ENCODE measurements at places on chromosomes 7 and 10.

DNA sequence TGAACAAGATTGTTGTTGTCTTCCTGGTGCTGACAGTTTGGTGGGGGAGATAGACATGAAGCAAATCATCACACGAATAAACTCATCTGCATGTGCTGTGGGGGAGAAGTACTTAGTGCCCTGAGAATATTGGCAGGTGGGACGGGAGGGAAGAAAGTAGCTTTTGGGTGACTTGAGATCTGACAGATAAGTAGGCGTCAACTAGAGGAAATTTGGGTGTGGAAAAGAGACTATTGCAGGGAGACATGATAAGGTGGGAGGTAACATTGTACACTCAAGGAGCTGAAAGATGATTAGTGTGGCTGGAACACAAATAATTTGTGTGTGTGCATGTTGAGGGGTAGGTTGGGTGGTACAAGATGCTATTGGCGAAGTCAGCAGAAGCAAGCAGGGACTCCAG is 30.1 kb downstream of the CNNM2 start:
- no peak for DNase-seq

DNA sequence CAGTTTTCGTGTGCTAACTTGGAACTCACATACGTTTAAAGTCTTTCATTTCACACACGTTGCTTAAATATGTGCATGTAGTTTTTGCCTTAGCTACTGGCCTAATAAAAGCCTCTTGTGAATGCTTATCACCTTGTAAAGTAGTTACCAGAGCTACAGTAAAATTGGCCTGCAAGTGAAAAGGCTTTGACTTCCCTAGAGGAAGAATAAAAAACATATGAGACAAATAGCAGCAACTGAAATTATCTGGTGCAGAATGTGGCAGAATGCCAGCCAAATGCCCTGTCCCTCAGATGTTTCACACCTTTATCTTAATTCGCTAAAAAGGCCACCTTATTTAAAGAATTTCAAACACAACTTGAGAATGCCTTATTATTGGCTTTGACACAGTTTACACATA is 28.1 kb upstream of the RPA3 start:
- DNase-seq = peak; percentile 64

- no peak for DNase-seq
Observed at GRCh38 chr10:68876246-68877138, 24.6 kb upstream of the DDX50 start.

DNA sequence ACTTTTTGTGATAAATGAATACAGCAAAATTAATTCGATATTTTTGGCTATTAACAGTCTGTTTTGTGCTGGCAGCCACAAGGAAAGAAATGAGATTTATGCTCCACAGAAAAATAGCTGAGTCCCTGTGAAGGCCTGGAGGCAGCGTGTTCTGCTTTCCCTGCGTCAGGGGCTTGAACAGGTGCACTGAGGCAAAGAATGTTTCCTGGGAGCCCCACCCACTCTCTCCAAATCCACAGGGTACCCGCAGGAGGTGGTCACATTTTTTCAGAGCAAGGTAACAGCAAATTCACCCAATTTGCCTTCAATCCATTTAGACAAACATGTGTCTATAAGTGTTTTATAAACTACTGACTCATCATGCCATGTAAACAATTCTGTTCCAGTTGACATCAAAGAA is 308.1 kb downstream of the TCERG1L start:
- DNase-seq = no peak

GRCh38 chr10:1576467-1577372 is 160.6 kb downstream of the ADARB2 start:
- DNase-seq = no peak

GRCh38 chr7:134949171-134949570 is 37.1 kb upstream of the AGBL3 start:
- DNase-seq = no peak

DNA sequence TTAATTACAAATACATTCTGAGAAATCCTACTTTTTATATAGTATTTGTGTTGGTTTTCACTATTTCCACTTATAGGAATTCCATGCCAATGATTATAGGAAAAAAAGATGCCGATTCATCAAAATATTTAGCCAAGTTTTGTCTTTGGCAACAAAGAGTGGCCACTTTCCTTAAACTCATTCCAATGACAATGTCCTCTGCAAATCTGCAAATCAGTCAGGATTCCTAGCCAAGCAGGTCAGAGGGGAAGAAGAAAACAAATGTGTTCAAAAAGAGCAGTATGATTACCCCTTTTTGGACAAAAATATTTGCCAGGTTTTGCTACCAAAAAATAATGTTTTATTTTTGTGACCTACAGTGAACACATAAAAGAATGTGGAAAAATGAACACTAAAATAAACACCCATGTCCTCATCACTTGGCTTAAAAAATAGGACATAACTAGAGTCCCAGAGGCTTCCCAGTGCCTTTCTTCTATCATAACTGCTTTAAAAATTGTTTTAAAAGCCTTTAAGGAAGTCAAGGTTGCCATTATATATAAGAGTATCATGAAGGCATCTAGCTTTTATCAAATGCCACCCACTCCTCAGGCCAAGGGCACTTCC is 125.9 kb downstream of the ADAM12 start:
- no peak for DNase-seq

GRCh38 chr7:111607621-111608020 is 45.3 kb upstream of the IMMP2L start:
- no peak for DNase-seq

DNA sequence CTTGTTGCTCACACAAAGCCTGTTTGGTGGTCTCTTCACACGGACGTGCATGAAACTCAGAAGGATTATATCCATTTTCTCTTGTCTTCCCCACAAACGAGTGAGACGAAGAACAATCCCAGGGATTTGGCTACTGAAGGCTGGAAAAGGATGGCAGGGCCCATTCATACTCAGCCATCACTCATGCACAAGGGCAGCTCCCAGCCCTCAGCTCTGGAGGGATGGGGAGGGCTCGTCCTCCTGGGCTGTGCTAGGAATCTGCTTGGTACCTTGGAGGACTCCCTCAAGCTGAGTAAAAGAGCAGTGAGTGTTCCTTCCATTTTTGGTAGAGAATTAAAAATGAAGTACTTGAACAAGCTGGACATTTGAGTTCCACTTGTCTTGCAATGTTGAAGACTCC is 33.2 kb upstream of the RAB18 start:
- no peak for DNase-seq

GRCh38 chr7:140691376-140692045 is 5.0 kb upstream of the NDUFB2 start:
- DNase-seq = no peak

GRCh38 chr7:99719996-99720769 is 14.8 kb downstream of the CYP3A7 start:
- no peak for DNase-seq

DNA sequence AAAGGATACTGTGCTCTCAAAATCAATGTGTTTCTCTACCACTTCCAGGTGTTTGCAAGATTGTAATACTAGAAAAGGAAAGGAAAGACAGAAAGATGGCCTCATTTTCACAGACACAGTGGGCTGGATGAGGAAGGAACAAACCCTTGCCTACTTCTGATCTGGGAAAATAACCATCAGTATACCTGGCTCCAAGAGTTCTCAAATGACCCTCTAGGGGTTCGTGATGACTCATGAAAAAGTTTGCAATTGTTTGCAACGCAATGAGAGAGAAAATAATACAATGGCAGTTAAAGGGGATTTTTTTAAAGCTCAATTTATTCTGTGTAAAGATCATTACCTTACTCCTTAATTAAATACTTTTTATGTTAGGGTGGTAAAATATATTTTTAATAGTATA is 197.6 kb upstream of the INHBA start:
- DNase-seq = no peak

- DNase-seq = no peak
Observed at GRCh38 chr7:84384417-84384816, 189.8 kb upstream of the SEMA3A start.

DNA sequence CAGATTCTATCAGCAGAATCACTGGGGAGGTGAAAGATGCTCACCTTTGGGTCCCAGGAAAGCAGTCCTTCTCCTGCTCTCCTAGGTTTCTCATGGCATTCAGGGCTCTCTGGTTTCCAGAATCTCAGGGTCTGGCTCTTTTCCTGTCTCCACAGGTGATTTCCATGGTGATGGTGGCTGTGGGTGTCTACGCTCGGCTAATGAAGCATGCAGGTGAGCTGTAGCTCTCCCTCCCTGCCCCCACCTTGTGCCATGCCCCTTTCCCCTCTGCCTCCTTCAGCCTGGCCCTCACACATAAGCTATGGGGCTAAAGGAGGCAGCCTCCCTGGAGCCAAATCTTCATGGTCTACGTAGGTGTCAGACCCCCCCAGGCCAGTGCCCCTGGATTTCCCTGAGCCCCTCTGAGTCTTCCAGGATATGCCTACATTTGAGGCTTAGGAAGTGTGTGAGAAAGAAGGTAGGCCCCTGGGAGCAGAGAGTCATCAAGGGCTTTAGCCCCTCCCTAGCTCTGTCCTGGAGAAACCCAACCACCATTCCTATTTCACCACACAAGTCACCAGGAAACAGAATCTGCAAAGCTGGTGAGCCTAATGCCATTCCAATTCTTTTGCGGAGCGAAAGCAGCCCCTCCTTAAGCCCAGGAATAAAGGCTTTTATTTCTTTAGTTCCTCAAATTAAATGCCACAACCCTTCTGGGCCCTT is 17.2 kb downstream of the TSPAN33 start:
- no peak for DNase-seq

GRCh38 chr7:90465816-90466215 is 3.6 kb upstream of the PTTG1IP2 start:
- DNase-seq = no peak

DNA sequence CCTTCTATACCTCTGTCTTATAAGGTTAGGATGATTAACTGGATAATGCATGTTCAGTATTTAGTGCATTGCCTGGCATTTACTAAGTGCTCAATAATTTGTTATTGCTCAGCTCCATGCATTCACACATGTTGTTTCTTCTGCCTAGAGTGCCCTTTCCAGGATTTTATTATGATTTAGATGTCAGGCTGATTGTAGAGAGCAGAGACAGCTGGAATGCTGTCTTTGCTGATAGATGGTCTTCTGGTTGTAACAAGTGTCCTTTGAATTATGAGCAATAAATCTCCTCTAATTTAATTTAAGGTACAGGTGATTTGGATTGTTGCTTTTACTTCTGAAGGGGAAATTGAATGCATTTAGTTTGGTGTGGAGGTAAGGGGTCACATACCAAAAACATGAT is 548.0 kb downstream of the MAGI2 start:
- no peak for DNase-seq

DNA sequence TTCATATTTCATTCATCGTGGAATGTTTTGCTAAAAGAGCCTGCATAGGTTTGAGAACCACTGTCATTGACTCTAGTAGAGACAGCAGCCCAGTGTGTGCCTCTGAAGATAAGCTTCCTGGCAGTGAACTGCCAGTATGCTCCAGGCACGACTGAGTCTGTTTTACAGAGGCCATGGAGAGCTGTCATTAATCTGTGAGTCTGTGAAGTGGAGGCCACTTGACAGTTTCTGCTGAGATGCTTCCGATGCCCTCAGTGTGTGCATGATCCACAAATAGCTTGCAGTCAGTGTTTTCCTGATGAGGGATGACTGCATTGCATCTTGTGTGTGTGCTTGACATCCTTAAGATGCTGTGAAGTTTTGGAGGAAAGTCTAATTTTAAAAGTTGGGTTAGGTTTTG is 162.2 kb downstream of the PFKFB3 start:
- DNase-seq = no peak

DNA sequence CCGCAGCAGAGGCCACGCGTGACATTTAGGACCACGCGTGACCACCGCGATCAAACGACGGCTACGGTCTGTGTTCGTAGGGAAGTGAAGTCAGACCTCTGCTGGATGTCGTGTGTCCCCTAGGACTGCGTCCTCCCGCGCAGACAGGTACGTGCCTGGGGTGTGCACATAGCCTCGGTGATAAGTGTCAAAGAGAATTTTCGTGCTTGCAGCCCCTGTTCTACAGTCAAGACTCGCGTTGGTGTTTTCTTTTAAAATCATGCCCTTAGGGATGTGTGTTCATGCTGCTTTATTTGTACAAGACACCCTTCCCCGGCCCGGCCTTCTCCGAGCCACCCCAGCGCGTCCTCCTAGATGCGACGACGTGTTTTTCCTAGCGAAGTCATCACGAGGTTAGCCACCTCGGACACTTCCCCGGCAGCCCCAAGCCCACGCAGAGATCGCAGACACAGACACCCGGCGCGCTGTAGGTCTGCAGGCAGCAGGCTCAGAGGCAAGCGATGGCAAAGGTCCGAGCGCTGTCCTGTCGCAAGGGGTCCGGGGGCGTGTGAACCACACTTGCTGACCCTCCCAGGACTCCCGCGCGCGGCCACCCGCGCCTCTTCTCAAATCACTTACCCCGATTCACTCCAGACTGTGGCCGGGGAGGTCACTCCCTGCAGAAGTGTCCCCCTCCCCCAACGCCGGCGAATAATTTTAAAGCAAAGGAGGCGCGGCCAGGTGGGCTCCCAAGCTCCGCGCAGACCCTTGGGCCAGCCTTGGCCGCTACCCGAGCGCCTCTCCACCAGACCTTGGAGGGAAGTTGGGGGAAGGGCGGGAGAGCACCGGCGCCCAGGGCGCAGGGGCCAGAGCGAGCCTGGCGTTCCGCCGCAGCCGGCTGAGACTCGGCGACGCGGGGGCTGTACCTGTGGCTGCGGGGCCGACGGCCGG is 552 bp downstream of the MKX start:
- DNase-seq = no peak

DNA sequence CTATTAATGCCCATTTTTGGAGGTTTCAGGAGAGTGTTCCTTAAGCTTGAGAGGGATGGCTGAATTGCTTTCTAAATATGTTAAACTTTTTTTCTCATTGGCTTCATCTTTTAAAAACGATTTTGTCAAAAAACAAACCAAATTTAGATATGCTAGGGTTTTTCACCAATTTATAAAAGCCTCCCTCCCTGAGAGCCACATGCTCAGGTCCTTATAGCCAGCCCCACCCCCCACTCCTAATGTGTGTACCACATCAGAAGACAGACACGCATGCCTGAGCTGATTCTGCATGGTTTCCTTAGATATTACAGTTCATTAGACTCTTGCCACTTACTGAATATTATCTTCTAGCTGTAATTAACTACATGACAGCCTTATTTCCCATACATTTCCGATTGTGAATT is 2.0 kb downstream of the CUL1 start:
- no peak for DNase-seq

DNA sequence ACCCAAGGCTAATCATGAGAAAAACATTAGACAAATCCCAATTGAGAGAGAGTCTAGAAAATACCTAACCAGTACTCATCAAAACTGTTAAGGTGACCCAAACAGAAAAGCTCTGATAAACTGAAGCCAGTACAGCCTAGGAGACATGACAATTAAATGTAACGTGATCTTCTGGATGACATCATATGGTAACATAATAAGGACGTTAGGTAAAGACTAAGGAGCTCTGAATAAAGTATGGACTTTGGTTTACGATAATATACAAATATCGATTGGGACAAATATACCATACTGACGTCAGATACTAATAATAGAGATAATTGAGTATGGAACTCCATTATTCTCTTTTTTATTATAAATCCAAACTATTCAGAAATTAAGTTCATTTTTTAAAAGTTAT is 561.1 kb upstream of the STEAP1 start:
- DNase-seq = no peak
